ENCODE measurements at places on chromosomes 12 and 14.
A peak's percentile ranks its signal among the peaks of the same experiment; 100 is the strongest.

DNA sequence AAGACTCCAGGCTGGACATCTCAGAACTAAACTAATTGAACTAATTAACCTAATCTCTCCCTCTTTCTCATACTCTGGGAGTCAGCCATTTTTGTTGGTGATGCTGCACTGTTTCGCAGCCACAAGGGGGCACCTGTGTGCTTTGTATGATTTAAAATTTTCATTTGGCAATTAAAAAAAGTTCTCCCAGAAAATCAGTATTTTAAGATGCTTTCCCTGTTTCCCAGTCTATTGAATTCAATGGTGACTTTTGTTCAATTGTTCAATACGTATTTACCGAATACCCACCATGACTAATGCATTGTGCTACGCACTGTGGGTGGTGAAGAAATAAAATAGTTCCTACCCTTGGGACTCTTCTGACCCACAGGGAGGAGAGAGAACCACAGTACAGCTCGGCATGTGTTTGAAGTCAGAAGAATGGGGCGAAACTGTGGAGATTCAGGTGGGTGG is 63.7 kb downstream of the ZNF664 start:
- DNase-seq = peak; percentile 71

GRCh38 chr12:106248312-106248845 is 559 bp upstream of the CKAP4 start:
- DNase-seq = peak; percentile 47

- no peak for DNase-seq
These were observed 38.5 kb downstream of the C12orf75 start for GRCh38 chr12:105369014-105369413.

DNA sequence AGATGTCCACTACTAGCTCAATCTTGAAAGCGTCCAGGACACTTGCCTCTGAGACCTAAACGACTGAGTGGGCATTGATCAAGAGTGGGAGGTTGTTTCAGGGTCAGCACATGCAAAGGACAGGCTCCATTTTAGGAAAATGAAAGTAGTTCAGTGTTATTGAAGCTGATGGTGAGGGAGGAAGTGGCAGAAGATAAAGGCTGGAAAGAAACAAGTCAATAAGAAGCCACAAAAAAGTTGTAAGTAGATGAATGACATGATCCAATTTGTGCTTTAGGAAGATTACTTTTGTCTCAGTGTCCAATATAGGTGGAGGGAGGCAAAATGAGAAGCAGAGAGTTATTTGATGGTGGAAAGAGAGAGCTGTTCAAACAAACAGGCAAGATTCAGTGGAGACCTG is 22.0 kb downstream of the GPR65 start:
- no peak for DNase-seq

- no peak for DNase-seq
These were observed 155.0 kb downstream of the EPS8 start for GRCh38 chr12:15634010-15634683.

GRCh38 chr14:103273145-103273744 is 60.8 kb upstream of the EIF5 start:
- no peak for DNase-seq

DNA sequence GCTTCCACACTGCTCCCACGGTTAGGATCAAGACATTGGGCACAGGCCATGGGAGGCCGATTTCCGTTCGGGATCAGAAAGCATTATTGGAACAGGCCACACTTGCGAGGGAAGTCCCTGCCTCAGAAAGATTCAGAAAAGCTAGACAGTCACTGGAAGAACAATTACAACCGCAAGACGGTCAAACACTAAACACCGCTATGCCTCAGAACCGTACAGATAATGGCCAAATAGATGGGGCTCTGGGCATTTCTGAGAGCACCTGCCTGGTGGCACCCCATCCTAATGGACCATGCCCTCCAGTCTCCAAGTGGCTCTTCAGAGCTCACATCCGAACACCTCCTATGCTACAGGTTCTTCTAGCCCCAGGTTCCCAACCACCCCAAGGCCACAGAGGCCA is 42.0 kb downstream of the SSH1 start:
- DNase-seq = no peak

- DNase-seq = no peak
These were observed 72.3 kb downstream of the METTL25 start for GRCh38 chr12:82430541-82431145.

- peak; percentile 86 for DNase-seq
These were observed at the start of the genes AREL1 and FCF1 for GRCh38 chr14:74712499-74713394. Gene AREL1, minus strand, starts transcription at chr14:74713080. Its CDS starts 27,465 bp downstream, at chr14:74685615. Gene FCF1, plus strand, starts transcription at chr14:74713144. Its CDS starts 54 bp downstream, at chr14:74713198.

DNA sequence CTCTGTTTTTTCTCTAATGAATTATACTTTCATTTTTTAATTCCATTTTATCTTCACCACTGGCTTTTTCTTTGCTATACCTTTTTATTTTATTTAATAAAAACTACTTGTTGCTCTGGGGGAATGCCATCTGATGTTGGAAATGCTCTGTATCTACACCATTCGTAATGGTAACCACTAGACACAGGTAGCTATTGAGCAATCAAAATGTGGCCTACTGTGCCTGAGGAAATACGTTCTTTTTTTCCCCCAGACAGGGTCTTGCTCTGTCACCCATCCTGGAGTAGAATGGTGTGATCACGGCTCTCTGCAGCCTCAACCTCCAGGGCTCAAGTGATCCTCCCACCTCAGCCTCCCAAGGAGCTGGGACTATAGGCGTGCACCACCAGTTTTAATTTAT is 140.2 kb downstream of the FUT8 start:
- no peak for DNase-seq

GRCh38 chr14:25516838-25517237 is 466.9 kb upstream of the STXBP6 start:
- DNase-seq = no peak

DNA sequence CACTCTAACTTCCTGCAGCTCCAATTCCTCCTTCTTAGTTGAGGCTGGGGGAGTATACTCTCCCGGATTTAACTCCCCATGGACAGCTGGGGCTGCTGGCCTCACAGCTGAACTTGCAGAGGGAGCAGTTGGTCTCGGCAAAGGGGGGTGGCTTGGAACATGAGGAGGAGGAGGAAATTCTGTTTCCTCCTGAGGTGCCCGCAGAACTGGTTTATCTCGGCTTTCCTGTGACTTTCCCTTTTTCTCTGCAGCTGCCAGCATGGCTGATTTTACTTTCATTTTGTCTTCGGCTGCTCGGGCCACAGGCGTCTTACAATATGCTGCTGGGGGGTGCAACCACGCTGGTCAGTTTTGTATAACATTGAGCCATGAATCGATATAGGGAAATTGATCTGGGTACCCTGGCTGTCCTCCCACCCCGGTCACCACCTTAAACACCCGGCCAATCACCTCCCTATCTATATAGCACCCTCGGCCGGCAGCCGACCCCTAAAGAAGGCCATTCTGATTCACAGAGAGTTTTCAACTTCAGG is 1317.6 kb downstream of the TMEM121 start:
- no peak for DNase-seq

DNA sequence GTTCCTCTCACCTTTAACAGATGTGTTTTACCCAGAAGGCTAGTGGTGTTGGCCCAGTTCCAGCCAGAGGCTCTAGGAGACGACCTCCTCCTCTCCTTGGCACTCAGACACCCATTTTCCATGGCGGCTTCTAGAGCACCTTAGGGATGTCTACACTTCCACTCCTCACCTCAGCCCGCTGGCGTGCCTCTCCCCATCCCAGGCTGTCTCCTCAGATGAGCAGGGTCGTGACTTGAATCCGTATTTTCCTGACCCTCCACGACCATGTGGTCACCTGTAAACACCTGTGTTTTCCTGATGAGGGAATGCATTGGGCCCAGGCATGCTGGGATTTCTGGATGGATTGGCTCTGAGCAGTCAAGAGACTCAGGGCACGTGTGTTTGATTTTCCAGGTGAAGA is 21.8 kb upstream of the RIN3 start:
- no peak for DNase-seq

- no peak for DNase-seq
These were observed 26.2 kb upstream of the AKAP5 start for GRCh38 chr14:64439141-64439540.

- no peak for DNase-seq
These were observed 85.9 kb upstream of the PDE3A start for GRCh38 chr12:20282401-20282800.

GRCh38 chr14:103227094-103227768 is 104.0 kb downstream of the TNFAIP2 start:
- DNase-seq = no peak

DNA sequence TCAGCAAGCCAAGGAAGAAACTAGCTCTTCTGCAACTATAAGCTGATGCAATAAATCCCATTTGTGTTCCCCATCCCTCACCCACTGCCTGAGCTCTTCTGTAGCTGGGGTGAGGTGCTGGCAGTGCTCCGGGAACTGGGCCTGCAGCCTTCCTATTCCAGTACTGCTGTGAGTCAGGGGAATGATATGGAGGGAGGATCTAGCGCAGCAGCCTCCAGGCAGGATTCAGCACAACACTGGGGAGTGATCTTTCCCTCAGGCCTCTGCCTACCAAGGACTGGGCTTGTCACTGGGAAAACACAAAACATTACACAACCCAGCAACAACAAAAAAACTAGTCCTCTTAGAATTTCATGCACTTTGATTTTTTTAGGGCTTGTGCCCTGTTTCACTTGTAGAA is 58.7 kb downstream of the ST8SIA1 start:
- DNase-seq = no peak

DNA sequence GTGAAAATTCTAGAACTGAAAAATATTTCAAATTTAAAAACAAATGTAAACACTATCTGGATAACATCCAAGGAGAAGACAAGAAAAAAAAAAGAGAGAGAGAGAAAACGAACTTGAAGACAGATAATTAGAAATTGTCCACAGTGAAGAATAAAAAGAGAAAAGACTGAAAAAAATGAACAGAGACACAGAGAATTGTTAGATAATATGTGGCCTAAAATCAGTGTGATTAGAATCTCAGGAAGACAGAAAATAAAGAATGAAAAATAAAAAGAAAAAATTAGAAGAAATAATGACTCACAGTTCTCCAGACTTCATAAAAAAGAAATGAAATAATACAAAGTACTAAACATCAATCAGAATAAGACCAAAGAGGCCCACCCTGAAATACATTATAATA is 1209.3 kb downstream of the FSCB start:
- DNase-seq = no peak

DNA sequence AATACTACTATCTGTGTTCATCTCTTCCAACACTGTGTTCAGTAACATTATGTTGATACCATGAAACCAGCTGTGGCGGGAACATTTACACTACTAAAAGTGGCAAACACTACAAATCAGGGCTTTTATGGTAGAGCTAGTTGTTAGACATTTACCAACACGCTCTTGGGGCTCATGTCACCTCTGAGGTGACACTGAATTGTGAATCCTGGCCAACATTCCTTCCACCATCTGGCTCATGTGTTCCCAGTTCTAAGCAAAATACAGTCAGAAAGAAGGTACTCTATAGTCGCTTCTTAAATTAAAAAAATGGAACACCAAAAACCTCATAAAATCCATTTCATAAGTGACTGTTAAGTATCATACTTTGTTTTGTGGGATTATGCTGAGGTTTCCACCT is 436.6 kb downstream of the FUT8 start:
- no peak for DNase-seq

DNA sequence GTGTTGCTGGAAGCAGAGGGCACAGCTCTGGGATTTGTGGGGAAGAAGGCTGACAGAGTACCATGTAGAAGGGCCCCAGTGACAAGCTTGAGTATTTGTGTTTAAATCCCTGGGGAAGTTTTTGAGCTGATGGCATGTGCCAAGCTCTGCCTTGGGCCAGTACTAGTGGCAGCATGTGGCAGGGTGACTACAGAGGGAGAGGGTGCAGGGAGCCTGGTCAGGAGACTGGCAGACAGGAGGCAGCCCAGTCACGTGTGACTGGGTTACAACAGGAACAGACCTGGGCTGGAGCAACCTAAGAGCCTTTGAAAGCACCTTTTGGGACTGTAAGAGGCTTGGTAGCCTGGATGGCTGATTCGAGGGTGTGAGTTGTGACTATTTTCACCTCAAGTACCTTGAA is 112.1 kb downstream of the TSPAN9 start:
- DNase-seq = no peak

- no peak for DNase-seq
These were observed 421.1 kb downstream of the VRK1 start for GRCh38 chr14:97218274-97218673.

DNA sequence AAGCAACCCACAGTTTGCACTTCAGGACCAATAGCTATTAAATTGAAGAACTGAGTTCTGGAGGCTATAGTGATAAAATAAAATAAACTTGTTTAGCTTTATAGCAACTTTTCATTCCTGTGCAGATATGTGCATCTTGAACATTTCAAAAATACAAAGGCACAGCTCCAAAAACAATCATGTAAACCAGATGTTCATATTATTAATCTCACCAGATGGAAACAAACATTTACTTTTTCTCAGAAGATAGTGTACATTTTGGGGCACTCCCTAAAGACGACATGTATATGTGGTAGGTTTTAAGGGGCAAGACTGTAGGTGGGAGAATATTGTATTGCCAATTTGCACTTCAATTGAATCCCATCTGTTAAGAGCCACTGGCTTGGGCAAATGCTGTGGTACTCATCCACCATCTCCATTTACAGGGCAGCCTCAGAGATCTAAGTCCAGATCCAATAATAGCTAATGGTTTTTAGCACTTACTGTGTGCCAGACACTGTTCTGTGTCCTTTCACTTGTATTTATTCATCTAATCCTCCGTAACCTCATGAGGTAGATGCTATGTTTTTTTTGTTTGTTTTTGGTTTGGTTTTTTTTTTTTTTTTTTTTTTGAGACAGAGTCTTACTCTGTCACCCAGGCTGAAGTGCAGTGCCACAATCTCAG is 49.1 kb downstream of the PTGER2 start:
- no peak for DNase-seq
